Aorta (tissue), 5 donors: ENCODE measurements at places on chromosomes 1 and 21. TPM values are rescaled to one million over a fixed set of nuclear protein-coding genes. Genes with fewer than 3 reads are reported as not detected.

The TSPAN1 gene
- 2.3 TPM for total RNA-seq

The CD52 gene
- 14.7 TPM for total RNA-seq

The BARHL2 gene
- total RNA-seq: not detected

The SELL gene
- total RNA-seq: 10.3 TPM

The CBR3 gene
- total RNA-seq: 14.6 TPM

The SHE gene
- total RNA-seq: 20.2 TPM

The ASCL5 gene
- not detected for total RNA-seq

The BMP8B gene
- total RNA-seq: 1.4 TPM

The ERICH3 gene
- total RNA-seq: not detected

The IFI44L gene
- 22.6 TPM for total RNA-seq

The LAMC1 gene
- 247 TPM for total RNA-seq

The CYP4B1 gene
- total RNA-seq: 3.4 TPM

The KMO gene
- total RNA-seq: 2.1 TPM

The GNAT2 gene
- not detected for total RNA-seq

The FCGR3A gene
- total RNA-seq: 116 TPM

The PWP2 gene
- 3.8 TPM for total RNA-seq

The PLD5 gene
- 9.2 TPM for total RNA-seq

The PALMD gene
- 40.0 TPM for total RNA-seq

The EFNA1 gene
- total RNA-seq: 49.1 TPM

The IL19 gene
- not detected for total RNA-seq

The PANK4 gene
- 19.6 TPM for total RNA-seq

The PRKCZ gene
- 3.2 TPM for total RNA-seq

The ZBTB48 gene
- total RNA-seq: 20.6 TPM

The KIF17 gene
- 2.5 TPM for total RNA-seq
